ENCODE measurements at places on chromosomes 2 and 18.

GRCh38 chr2:161974461-161974860, 99.6 kb downstream of the DPP4 start:
- DNase-seq, result no peak

GRCh38 chr2:166158546-166158945, 30.7 kb upstream of the SCN1A start:
- no peak for DNase-seq

DNA sequence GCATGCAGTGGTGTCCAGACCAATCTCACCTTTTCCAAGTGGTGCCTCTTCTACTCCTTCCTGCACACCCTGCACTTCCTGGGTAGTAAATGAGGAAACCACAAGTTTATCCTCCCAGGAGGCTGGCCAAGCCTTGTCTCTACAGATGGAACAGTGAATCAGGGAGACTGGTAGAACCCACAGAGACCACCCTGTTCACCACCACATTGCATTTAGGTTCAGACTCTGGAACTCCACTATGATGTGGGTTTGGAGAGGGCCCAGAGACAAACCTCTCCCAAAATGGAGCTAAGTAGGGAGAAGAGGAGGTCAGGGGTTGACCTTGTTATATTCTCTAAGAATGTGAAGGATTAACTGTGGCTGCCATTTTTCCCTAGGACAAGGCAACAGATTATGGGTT, 102.8 kb upstream of the FZD7 start:
- DNase-seq, result no peak

GRCh38 chr2:168343586-168343985, 96.2 kb upstream of the STK39 start:
- DNase-seq, result no peak

DNA sequence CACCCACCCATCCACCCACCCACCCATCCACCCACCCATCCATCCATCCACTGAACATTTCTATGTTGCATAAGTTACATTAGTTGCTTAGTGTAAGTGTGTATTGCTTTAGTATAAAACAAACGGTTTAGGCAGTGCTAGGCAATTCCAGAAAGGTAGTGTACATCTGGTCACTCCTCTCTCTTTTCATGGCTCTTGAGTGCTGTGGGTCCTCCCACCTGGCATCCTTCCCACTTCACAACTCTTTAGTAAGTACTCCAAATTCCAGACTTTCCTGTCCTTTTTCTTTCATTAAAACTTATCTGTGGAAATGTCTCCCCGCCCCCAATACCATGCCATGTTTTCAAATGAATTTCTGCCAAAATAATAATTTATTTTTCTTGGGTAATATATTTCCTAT, 122.5 kb downstream of the PLEKHM3 start:
- DNase-seq, result no peak

GRCh38 chr2:132824716-132825115, 154.7 kb upstream of the LYPD1 start:
- no peak for DNase-seq

- no peak for DNase-seq
Observed at GRCh38 chr2:147628971-147629421, 215.8 kb upstream of the ACVR2A start.

- DNase-seq, result no peak
Observed at GRCh38 chr2:135997380-135997779, 12.0 kb upstream of the DARS1 start.

DNA sequence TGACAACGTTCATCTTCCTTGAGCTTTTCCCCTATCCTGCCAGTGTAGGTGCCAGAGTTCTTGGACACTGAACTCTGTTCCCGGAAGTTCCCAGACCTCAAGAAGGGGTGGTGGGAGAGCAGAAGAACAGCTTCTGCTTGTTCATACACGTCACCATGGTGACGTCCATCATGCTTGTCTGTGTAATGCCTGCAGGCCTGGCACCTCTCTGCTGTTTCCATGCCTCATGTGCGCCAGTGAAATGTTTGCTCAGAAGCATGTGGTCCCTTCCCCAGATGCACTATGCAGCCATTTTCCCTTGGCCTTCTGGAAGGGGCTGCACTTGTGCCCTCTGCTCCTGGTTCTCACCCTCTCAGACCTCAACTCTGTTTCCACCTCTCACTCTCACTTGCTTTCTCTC, 210.8 kb upstream of the NABP1 start:
- DNase-seq, result no peak

GRCh38 chr2:132999421-132999820, 329.4 kb upstream of the LYPD1 start:
- DNase-seq, result no peak

DNA sequence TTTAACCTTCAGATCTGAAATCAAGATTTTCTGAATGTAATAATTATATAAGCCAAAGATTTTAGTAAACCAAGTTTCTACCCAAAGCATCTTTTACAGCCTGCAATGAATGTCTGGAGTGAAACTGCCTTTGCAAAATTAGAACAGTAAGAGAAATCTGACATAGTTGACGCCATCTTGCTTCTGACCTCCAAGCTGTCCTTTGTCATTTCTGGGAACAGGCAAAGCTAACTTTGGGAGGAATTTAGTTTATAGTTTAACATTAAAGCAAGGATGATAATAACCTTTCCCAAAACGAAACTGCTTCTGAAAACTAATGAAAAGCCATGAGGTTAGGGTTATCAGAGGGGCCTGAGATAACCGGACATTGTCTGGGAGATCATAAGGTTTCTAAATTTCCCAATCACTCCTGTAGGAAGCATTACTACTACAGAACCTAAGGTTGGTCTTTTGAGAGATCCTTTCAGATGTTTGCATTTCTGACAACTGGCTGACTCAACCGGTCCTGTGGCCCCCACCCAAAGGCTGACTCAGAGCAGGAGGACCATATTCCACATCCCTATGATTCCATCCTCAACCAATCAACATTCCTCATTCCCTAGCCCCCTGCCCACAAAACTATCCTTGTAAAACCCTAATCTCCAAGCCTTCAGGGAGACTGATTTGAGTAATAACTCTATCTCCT, 124.5 kb downstream of the TMEM131 start:
- no peak for DNase-seq

- peak; percentile 35 for DNase-seq
Observed at GRCh38 chr2:16862471-16862870, 196.8 kb upstream of the CYRIA start.

DNA sequence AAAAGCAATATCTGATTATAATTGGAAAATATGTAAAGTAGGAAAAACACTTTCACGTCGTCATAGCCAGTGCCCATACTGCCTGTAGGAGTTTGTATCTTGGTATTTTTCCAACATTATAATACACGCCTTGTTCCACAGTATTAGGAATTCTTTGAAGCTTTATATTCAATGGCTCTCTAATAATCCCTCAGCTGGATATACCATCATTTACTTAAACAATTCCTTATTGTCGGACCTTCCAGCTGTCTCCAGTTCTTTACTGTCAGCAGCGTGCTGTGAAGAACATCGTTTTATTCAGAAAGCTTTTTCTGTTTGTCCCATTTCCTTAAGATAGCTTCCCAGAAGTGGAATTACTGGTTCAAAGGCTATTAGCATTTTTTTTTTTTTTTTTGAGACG, 31.7 kb downstream of the ATP6V1C2 start:
- DNase-seq, result no peak

DNA sequence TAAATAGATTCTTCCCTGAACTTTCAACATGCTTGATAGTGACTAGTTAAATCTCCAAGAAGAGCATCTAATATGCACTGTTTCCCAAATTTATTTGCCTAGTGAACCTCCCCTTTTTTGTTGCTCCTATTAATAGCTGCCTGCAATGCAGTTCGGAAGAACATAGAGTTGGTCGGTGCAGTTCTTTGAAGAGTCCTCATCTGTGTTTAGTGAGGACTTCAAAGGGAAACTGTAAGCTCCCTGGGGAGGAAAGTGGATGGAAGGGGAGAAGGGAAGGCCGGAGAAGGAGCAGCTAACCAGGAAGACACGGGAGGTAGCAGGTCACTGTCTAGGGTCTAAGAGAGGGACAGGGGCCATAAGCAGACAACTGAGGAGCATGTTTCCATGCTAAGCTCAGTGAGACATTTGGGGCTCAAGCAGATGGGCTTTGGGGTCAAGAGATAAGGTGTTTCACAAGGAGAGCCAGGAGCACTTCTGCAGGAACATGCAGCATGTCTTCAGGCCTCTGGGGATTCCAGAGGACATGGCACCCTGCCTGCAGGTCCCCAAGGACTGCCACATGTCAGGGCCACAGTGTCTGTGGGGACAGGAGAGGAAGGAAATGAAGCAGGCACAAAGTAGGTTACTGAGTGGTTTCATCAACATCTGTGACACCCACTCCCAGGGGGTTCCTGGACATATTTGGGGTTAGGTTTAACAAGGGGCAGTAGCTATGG, 48.7 kb upstream of the ANXA4 start:
- peak; percentile 60 for DNase-seq

DNA sequence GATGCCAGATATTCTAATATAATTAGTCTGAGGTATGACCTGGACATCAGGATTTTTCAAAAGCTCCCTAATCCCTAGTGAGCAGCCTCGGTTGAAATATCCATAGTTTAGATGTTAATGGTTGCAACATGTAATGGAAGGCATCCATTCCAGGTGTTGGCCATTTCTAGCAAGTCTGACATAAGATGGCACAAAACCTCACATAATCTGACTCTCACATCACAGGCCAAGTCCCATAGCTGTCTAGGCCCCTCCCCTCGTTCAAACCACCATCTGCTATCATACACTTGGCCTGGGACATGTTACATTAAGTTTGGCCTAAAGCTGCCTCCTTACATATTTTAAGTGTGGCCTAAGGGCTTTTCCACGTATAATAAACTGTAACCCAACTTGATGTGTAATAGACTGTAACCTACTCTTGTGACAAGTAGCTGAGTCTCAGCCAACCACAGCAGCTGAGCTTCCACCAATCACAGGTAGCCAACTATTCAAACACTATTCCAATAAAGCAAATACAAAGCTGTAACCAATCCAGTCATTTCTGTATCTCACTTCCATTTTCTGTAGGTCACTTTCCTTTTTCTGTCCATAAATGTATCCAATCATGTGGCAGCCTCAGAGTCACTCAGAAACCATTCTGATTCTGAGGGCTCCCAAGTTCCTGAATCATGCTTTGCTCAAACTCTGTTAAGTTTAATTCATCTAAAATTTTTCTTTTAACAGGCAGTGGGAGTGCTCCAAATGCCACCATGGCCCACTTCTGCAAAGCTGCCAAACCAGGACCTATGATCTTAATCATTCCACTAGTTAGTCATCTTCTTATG, 59.4 kb downstream of the ADD2 start:
- DNase-seq, result no peak

GRCh38 chr18:21451851-21452250, 148.7 kb downstream of the ESCO1 start:
- DNase-seq, result no peak

DNA sequence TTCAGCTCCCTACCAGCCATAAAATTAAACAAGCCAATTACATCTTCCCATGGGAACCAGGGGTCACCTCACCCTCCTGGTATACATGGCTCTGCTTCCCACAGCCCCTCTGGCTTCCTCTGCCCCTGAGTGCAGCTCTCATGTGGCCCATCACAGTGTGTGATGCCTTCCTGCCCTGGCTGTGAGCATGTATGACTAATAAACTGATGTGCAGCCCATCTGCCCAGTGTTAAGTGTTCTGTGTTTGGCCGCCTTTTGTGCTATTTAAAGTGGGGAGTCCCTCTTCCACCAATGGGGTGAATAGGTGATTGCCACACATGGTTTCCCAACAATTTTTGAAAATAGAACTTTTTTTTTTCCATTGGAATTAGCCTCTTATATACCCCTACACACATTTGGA, 87.7 kb upstream of the PIEZO2 start:
- DNase-seq, result no peak

- no peak for DNase-seq
Observed at GRCh38 chr2:236665101-236665500, 95.5 kb downstream of the ACKR3 start.

DNA sequence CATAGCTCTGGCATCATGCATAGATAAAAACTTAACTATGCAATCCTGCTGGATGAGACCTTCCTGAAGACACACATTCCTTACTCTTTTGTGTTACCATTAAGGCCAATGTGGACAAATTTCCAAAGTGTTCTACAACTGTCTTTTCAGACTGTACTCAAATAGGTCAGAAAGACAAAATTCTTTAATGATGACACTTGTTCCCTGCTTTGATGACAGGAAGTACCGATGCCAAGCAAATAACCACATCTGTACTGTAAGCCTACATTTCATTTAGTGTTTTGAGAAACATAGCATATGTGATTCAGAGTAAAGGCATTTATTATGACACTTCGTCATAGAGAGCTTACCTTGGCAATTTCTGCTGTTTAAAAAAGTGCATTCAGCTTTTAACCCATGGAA, 55.0 kb downstream of the PMAIP1 start:
- DNase-seq, result no peak

All from CD4-positive, alpha-beta T cell treated with Interleukin-4 for 1 hour (primary cell).